ENCODE measurements at places on chromosomes 1 and 21. TPM values are rescaled to one million over a fixed set of nuclear protein-coding genes. Genes with fewer than 3 reads are reported as not detected.

LCE3D gene
- polyA plus RNA-seq: 9.3 TPM

LACTBL1 gene
- not detected for polyA plus RNA-seq

HAO2 gene
- polyA plus RNA-seq: not detected

RGS1 gene
- not detected for polyA plus RNA-seq

GFI1 gene
- polyA plus RNA-seq: 0.07 TPM

OR2T29 gene
- not detected for polyA plus RNA-seq

MROH7 gene
- polyA plus RNA-seq: not detected

FMOD gene
- 0.35 TPM for polyA plus RNA-seq

USP48 gene
- polyA plus RNA-seq: 16.0 TPM

GBP6 gene
- 0.14 TPM for polyA plus RNA-seq

OR14K1 gene
- not detected for polyA plus RNA-seq

OR4F16 gene
- not detected for polyA plus RNA-seq

PSMD4 gene
- 229 TPM for polyA plus RNA-seq

SNX7 gene
- polyA plus RNA-seq: 38.3 TPM

CSMD2 gene
- polyA plus RNA-seq: 1.4 TPM

GBP7 gene
- polyA plus RNA-seq: not detected

GATAD2B gene
- 4.1 TPM for polyA plus RNA-seq

FASLG gene
- not detected for polyA plus RNA-seq

SPATA17 gene
- polyA plus RNA-seq: 0.47 TPM

COL11A1 gene
- polyA plus RNA-seq: 0.32 TPM

TTC39A gene
- 0.13 TPM for polyA plus RNA-seq

OR2L5 gene
- polyA plus RNA-seq: not detected

MXRA8 gene
- polyA plus RNA-seq: 0.36 TPM
